ENCODE measurements at places on chromosomes 5 and 9. TPM values are rescaled to one million over a fixed set of nuclear protein-coding genes. Genes with fewer than 3 reads are reported as not detected.

- peak; percentile 74 for DNase-seq
These were observed 74.3 kb downstream of the SEC61B start for GRCh38 chr9:99296291-99296951.

Gene TYRP1
- total RNA-seq = 30.2 TPM

DNA sequence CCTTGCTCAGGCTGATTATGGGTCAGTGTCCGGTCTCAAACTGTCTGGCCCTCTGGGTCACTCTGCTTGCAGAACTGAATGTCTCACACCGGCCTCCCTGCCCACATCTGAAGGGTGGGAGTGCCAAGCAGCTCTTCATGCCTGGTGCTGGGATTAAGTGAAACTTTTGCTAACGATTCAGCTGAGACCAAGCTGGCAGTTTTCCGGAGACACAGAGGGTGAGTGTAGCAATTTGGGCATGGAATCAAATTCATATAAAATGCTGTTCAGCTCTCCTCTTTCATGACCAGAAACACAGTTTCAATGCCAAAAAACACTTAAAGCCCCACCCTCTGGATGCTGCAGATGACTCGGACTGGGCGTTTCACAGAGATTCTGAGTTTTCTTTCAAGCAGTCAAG is 207.5 kb downstream of the NXNL2 start:
- DNase-seq = peak; percentile 64

DNA sequence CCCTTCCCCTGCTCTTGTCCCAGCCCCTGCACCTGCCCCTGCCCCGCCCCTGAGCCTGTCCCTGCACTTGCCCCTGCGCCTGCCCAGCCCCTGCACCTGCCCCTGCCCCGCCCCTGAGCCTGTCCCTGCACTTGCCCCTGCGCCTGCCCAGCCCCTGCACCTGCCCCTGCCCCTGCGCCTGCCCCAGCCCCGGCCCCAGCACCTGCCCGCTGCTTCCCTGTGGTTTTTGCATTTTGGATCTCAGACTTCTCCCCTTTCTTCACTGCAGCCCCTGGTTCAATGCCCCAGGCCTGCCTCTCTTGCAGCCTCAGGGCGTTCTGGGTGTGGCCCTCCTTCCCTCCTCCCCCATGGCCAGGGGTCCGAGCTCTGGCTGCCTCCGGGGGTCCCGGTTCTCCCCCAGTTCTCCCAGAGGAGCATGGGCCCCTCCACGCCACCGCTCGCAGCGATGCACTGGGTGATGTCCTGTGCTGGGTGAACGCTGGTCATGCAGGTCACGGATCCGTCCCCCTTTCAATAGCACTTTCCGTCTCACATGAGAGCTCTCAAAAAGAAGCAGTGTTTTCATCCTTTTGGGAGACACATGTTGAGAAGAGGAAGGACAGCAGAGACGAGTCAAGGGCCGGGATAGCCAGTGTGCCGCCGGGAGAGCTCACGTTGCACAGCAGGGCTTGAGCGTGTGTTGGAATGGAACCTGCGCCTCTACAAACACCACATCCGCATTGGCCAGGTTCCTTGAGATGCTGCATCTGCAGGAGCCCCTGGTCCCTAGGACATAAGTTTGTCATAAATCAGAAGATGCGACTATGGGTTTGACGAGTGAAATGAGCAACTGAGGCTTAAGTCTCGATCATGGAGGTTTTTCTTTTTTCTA is 44.0 kb upstream of the IRX4 start:
- no peak for DNase-seq

- DNase-seq = no peak
These were observed 1360.6 kb upstream of the ACO1 start for GRCh38 chr9:31023847-31024246.

DNA sequence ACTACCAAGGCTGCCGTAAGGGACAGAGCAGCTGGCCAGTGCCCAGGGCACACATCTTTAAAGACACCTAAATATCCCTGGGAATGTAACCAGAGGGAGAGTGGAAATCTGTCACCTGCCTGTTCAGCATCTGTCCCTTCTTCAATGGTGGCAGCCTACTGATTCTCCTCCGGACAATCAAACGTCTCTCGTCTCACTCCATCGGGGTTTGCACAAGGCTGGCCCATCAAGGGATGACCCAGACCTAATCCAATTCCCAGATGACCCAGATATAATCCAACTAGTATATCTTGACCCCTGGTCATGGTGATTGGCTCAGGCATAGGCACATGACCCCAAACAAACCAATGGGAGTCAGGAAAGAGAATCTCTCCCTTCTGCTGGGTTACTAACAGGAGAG is 93.5 kb downstream of the HRH2 start:
- DNase-seq = no peak

- DNase-seq = peak; percentile 79
These were observed 1.2 kb upstream of the NSD1 start for GRCh38 chr5:177132136-177133095.

- peak; percentile 79 for DNase-seq
These were observed 52.8 kb downstream of the PRRT1B start for GRCh38 chr9:131598121-131598520.

Gene BTNL8
- not detected for total RNA-seq

DNA sequence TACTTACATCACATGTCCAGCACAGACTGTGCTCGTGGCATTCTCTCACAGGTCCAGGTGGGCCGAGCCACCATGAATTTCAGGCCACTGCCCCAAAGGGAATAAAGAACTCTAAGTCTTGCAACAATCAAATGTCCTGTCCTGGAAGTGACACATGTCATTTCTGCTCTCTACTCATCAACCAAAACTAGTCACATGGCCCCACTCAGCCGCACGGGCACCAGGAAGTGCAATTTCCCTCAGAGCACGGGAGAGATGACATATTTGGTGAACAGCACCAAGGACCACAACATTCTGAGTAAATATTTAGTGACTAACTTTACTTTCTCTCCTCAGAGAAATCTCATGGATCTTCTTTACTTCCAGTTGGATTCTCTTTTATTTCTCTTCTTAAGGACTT is 131.1 kb upstream of the TUT7 start:
- DNase-seq = no peak

GRCh38 chr5:113255105-113255504 is 179.7 kb downstream of the TSSK1B start:
- DNase-seq = no peak

DNA sequence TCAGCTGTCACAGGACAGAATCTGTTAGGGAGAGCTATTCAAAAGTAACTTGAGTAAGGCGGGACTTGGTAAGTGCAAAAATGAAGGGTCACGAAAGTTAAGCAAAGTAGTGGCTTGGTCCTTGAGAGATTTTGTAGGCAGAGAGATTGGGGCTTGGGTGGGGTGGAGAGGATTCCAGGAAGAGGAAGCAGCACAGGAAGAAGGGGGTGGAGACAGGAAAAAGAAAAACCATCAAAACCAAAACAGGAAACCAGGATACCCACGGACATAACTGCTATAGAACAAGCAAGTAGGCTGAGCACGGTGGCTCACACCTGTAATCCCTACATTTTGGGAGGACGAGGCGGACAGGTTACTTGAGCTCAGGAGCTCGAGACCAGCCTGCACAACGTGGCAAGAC is 3.7 kb downstream of the ROPN1L start:
- DNase-seq = no peak

- DNase-seq = no peak
These were observed 2.4 kb downstream of the CAVIN4 start for GRCh38 chr9:100580257-100580656.
